Activated CD4-positive, alpha-beta T cell treated with anti-CD3 and anti-CD28 coated beads, Interleukin-2, amount 50 U/mL, for 1 hour (primary cell): ENCODE measurements at places on chromosomes 3 and 15.

DNA sequence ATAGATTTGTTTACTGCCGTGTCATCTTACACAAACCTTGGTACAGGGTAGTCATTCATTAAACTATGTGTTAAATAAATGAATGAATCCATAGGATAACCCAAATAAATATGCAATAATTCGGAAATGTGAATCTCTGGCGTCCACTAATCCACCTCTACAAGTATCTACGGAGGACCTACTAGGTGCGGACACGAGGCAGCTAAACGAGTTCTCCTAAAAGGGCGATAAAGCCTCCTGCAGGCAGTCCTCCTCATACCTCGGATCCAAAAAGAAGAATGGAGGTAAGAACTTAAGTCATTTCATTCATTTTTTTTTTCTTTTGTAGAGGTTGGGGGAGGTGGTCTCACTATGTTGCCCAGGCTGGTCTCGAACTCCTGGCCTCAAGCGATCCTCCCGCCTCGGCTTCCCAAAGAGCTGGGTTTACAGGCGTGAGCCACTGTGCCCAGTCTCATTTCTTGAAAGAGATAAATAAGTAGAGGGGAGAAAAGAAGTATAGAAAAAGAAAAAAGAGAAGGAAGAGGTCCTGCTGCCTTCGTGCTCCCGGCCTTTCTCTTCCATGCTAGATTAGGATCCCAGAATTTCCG, 706 bp upstream of the RPL35A start:
- no peak for DNase-seq

DNA sequence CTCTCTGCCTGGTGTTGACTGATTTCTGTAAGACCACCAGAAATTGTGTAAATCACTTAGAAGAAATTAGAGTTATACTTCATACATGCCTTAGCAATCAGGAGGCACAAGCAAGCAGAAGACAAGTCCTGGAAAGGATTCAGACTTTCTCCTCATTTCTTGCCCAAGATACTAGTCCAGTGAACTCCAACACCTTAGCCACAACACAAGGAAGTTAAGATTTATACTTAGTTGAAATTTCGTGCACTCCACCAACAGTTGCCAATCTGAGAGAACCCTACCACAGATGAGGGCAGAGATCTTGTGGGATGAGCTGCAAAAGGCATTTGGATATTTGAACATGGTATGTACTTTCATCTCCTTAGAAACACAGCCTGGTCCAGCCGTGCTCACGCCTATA, 2.3 kb downstream of the P3H2 start:
- no peak for DNase-seq

GRCh38 chr3:70933105-70933810, 620.8 kb upstream of the MDFIC2 start:
- no peak for DNase-seq

DNA sequence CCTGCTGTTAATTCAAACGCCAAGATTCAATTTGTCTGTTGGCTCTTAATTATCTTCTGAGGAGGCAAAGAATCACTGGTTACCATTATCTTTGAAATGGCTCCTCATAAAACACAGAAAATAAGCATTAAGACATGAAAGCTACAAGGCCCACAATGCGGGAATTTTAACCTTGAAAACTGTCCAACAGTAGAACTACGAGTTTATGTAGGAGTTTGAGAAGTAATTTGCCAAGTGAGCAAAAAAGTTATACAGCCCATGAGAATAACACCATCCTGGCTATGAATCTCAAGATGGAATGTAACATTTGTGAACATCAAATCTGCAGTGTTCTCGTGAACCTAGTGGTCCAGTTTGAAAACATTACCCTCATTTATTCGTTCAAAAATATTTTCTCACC, 172.5 kb downstream of the ALDH1A2 start:
- DNase-seq, result no peak

- DNase-seq, result no peak
Measured at GRCh38 chr3:34275811-34276210, 477.4 kb downstream of the PDCD6IP start.

DNA sequence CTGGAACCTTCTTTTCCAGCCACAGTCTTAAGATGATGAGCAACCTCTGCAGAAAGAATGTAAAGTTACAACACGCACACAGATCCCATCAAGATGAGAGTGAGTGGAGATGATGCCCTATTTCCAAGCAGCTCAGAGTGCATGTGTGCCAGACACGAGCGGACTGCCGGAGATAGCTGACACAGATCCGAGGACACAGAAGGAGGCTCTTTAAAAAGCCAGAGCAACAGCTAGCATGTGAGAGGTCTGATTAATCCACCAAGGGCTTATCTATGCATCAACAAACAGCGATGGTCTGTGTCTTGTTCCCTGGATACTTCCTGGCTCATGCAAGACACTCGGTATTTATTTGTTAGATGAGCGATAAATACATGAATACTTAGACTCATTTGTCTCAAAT, 128.6 kb upstream of the DLG1 start:
- DNase-seq, result no peak
